Activated CD4-positive, alpha-beta T cell treated with anti-CD3 and anti-CD28 coated beads, Interleukin-2, amount 10 ng/mL, durations not matched to agents 24 days and 14 days (primary cell): ENCODE measurements at places on chromosomes 6 and 20. TPM values are rescaled to one million over a fixed set of nuclear protein-coding genes. Genes with fewer than 3 reads are reported as not detected.
A peak's percentile ranks its signal among the peaks of the same experiment; 100 is the strongest.

DNA sequence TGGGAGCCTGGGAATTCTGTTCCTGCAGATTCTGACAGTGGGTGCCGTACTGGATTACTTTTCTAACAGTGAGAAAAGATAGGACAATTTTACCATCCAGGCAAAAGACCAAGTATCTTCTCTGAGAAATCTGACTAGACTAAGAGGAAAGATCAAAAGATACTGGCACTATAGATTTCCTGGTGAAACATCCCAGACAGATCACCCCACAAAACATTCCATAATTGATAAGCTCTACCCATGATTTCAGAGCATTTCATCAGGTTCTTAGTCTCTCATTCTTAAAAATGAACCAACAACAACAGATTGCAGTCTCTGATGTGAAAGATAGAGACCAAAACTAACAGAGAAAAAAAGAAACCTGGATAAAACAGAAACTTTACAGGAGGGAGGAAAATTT lies 13.6 kb upstream of the UBR2 start:
- DNase-seq = no peak

GRCh38 chr6:153062516-153062915 lies 60.0 kb upstream of the MTRF1L start:
- DNase-seq = no peak

- DNase-seq = no peak
Measured at GRCh38 chr6:168534265-168534664, 93.3 kb downstream of the SMOC2 start.

GRCh38 chr6:44622956-44623355 lies 235.4 kb downstream of the CDC5L start:
- no peak for DNase-seq

DNA sequence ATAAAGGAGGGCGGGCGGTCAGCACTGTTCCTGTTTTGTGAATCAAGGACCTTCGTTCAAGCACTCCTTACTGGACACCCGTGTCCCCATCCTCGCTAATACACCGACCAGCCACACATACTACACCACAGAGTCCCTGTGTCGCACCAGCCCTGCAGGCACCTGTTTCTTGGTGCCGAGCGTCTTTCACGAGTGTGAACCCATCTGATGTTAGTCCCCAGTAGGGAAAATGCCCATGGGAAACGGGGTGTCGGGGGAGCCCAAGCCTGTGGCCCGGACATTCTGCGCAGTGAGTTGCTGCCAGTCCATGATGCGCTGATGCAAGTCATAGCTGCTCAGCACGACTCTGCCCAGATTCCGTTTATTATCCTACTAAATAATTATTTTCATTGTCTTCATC lies 74.7 kb downstream of the TTLL2 start:
- peak; percentile 25 for DNase-seq

DNA sequence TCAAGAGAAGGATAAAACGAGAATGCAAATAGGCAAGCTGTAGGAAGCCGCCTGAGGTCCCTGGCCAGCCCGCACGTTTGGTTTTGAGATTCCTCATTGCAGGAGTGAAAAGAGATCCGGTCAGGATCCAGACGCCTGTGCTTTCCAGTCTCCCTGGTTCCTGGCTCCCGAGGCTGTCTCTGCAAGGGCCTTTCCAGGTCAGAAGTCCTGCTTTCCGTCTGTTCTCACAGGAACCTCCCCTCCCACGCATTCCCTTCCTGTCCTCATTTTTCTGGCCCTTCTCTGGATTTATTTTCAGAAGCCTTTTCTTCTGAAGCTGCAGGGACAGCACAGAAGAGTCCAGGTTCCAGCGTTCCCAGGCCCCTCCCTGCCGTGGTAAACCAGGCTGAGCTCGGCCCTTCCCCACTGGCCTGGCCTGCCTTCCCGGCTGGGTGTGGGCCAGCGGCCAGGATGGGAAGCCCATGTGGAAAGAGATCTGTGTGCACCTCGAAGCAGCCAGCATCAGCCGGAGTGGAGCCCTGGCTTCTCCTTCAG lies 54.0 kb downstream of the TMEM242 start:
- no peak for DNase-seq

DNA sequence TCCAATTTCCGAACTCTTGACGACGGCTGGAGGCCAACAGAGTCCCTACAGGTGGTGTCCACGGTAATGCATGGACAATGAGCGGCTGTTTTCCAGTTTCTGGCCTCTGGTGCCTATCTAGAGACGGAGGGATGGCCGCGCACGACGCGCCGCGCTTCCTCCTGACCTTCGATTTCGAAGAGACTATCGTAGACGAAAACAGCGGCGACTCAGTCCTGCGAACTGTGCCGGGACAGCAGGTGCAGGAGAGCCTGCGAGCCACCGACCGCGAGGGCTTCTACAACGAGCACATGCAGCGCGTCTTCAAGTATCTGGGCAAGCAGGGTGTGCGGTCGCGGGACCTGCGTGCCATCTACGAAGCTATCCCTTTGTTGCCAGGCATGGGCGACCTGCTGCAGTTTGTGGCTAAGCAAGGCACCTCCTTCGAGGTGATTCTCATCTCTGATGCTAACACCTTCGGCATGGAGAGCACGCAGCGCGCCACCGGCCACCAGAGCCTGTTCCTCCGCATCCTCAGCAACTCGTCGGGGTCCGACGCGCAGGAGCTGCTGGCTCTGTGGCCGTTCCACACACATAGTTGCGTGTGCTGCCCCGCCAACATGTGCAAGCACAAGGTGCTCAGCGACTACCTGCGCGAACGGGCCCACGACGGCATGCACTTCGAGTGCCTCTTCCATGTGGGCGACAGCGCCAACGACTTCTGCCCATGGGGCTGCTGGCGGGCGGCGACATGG lies 169.4 kb downstream of the CDK19 start:
- DNase-seq = no peak

- no peak for DNase-seq
Measured at GRCh38 chr6:101516578-101516977, 123.1 kb downstream of the GRIK2 start.

DNA sequence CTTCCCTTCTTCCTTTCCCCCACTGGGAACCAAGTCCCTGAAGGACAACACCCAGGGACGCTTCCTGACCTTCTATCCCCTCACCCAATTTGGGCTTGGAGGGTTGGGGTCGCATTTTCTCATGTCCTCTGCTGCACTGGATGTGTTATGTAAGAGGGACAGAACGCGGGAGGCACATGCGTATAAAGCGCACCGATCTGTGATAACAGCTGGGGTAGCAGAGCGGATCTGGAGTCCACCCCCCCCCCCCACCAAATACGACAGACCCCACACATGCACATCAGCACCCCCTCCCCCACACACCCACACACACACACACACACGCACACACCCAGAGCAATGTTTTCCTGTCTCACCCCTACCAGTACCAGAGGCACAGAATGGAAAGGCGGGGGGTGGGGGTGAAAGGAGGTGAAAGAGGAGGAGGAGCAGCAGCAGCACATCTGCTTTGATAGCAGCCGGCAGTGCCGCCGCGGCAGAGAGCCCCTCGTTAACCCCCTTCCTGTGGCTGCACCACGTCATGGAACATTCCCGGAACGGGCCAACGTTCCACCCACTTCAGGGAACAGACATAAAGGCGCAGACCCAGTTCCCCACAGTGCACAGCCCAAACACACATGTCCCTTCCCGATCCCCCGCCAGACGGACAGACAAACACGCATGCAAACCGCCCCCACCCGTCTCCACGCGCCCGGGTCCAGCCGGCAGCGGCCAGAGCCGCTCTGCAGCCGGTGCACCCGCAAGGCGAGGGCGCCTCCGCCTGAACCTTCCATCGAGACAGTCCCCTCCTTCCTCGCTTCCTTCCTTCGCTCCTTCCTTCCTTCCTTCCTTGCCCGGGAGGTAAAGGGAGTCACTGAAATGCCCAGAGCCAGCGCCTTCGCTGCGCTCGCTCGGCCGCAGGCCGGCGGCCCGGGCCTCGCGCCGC lies 590 bp downstream of the HIVEP2 start:
- DNase-seq = peak; percentile 96

DNA sequence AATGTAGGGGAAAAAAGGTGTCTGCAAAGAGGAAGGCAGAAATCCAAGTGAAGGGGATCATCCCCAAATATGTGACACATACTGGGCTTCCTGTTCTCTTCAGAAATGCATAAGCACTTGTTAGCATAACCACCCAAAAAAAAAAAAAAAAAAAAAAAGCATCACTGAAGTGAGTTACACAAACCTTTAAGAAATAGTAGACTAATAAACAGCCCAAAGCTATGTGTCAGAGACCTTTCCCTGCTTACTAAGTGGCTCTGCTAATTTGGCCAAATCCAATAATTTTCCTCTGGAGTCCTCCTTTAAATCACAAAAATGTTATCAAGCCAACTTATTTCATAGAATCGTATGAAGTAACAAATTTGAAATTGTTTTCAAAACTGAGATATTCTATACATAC lies 7.5 kb upstream of the DST start:
- DNase-seq = no peak

DNA sequence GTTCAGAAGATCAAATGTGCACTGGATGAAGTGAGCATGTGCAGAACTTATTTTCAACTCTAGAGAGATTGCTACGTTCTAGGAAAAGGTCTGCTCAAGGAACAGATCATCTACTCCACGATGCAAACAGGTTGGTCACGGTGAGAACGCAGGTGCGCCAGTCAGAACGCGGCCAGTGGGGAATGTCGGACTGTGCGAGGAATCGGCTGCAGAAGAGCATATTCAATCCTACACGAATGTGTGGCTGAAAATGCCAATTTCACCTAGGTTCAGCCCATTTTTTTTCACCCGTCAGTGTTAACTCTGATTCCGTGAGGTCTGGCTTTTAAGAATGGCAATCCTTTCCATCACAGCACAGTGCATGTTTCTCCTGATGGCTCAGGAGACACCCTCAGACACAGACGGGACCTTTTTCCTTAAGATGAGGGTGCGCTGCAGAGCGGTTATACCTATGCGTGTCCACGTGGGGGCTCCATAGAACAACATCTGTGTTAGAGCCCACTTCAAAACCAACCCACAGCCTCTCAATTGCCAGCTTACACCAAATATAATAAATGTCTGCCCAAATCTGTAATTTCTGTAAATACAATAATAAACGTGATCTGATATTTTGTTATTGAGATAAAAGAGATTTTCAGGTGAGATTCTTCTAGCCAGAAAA lies 250.4 kb downstream of the FOXA2 start:
- peak; percentile 81 for DNase-seq

DNA sequence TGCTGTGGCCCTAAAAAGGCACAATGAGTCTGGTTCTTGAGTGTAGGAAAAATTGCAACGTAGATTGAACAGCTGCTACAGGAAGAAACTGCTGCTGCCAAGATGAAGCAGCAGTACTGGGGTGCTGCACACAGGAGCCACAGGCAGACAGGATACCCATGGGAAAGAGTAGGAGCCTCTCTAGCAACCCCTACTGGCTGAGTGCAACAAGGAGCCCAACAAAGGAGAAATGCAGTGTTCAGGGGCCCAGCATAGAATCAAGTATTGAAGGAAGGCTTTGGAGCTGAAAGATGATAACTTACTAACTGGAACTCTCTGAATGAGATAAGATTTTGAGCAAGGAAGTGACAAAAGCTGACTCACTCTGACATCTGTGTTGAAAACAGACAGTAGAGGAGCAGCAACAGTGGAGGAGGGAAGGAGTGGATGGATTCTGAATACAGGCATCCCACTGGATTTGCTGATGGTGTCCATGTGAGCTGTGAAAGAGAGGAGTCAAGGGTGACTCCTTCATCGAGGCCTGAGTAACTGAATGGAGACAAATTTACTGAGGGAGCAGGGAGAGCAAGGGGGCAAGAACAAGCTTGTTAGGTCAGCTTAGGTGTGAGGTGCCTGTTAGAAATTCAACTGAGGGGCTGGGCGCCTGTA lies 534.7 kb upstream of the JARID2 start:
- DNase-seq = peak; percentile 90

GRCh38 chr6:54892831-54893230 lies 46.3 kb downstream of the FAM83B start:
- DNase-seq = no peak

DNA sequence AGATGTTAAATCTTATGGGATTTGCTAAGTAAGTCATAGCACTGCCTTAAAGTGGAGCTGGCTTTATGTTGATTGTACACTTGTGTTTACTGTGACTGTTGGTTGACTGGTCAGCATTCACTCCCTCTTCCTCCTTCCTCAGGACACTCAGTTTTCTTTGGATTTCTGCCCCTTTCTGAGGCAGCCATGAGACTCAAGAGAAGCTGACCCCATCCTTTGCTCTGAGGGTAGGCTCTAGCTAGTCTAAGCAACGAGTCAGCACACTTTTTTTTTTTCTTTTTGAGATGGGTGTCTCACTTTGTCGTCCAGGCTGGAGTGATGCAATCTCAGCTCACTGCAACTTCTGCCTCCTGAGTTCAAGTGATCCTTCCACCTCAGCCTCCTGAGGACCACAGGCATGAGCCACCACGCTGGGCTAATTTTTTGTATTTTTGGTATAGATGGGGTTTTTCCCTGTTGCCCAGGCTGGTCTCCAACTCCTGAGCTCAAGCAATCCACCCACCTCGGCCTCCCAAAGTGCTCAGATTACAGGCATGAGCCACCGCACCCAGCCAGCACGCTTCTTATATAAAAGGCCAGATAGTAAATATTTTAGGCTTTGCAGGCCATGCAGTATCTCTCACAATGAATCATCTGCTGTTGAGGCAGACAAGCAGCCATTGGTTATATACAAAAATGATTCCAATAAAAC lies 191.4 kb downstream of the NFATC2 start:
- no peak for DNase-seq

DNA sequence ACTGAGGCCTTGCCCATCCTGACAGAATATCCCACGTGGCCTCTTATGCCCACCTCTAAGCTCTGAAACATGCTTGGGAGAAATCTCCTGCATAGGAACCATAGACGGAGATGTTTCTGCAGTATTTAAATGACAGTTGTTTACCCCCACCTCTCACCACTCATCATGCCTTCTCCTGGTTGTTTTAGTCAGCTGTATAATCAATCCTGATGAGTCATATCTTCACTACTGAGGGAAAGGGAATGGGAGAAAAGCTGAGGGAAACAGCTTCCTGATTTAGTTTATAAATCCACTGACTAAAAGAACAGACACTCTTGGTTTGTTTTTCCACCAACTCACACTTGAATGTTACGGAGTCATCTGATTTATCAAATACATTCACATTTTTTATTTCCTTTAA lies 113.2 kb upstream of the TENT5A start:
- no peak for DNase-seq

GRCh38 chr6:152022303-152022702 lies 214.8 kb downstream of the ESR1 start:
- no peak for DNase-seq

GRCh38 chr6:13848522-13849150 lies 34.3 kb upstream of the MCUR1 start:
- DNase-seq = no peak

DNA sequence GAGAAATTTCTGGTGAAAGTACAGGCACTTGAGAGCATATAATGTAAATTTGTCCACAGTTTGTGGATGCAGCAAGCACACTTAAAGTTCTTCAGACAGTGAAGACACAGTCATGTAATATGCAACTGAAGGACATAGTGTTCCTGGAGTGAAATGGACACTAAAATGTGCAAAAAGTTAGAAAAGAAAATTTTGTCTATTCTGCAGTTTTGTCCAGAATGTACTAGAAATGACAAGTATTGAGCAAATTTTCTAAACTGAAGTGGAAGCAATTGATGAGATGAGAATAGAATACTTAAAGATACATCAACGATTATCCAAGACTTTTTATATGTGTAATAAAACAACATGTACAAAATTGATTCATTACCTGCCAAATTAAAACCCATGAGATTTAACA lies 647.0 kb upstream of the IMPG1 start:
- DNase-seq = no peak

Gene ZC3H12D
- 79.6 and 79.8 TPM in 2 replicates for total RNA-seq

Gene TGM3
- not detected in 2 replicates for total RNA-seq

Gene PLN
- not detected in 2 replicates for total RNA-seq

Gene PTPRT
- total RNA-seq = not detected in 2 replicates

Gene RALGAPA2
- 14.6 and 18.7 TPM in 2 replicates for total RNA-seq

Gene LAMA4
- not detected in 2 replicates for total RNA-seq

Gene TCF21
- total RNA-seq = not detected in 2 replicates

Gene MAS1
- not detected in 2 replicates for total RNA-seq

Gene BPIFA1
- total RNA-seq = not detected in 2 replicates
